ENCODE measurements at places on chromosomes 11 and 22.

DNA sequence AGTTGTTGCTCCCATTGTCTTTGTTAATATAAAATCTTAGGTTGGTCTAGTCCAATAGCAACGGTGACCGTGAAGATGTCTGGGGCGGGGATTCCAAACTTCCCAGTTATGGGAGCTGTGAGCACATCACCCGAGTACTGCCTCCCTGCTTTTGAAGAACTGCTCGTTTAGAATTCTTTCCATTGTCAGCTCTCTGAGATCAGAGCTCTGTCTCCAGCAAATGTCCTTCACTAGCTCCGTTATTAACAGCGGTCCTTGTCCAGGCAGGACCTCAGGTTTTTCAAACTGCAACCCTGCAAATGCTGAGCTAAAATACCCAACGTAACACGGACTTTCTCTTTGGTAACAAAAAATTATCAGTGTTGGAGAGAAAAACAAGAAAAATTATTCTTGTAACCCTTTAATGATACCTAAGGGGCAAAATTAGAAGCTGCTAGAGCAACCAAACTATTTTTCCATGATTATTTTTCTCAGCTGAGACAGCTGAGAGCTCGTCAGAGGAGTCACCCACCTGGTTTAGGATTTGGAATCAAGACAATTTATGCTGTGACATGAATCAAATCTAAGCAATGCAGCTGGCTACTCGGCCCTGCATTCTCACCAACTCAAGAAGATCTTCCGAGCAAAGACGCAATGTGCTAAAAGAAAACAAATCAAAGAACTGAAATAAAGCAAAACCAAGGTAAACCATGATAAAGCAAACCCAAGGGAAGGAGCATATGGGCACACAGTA, 15.1 kb upstream of the EFCAB6 start:
- no peak for DNase-seq

DNA sequence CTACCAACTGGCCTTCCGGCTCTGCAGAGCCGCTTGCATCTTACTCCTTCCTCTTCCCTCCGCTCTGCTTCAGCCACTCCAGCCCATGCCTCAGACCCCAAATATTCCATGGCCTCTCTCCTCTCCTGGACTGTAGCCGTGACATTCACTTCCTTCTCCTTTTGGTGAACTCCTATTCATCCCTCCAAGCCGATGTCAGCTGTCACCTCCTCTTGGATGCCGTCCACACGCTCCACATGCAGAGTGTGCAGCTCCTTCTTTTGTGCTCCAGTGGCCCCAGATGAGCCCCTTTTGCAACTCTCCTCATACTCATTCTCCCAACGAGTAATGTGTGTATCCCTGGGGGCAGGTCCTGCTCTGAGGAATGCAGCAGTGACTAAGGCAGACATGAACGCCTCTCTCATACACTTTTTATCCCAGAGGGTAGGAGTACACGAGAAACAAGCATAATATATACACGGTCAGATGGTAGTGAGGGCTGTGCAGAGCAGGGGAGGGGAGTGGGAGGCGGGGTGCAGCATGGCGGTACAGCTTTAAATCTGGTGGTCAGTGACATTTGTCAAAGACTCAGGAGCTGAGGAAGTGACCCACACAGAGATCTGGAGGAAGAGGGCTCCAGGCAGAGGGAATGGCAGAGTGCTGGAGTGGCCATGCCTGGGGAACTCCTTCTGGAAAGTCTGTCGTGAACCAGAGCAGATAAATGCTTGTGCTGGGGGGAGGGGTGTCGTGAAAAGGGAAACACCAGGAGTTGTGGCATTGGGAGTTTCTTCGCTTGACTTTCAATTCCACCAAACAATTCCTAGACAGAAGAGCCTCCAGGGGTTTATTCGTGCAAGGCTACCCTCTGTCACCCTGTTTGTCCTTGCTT, 83.8 kb upstream of the ATXN10 start:
- DNase-seq: no peak

DNA sequence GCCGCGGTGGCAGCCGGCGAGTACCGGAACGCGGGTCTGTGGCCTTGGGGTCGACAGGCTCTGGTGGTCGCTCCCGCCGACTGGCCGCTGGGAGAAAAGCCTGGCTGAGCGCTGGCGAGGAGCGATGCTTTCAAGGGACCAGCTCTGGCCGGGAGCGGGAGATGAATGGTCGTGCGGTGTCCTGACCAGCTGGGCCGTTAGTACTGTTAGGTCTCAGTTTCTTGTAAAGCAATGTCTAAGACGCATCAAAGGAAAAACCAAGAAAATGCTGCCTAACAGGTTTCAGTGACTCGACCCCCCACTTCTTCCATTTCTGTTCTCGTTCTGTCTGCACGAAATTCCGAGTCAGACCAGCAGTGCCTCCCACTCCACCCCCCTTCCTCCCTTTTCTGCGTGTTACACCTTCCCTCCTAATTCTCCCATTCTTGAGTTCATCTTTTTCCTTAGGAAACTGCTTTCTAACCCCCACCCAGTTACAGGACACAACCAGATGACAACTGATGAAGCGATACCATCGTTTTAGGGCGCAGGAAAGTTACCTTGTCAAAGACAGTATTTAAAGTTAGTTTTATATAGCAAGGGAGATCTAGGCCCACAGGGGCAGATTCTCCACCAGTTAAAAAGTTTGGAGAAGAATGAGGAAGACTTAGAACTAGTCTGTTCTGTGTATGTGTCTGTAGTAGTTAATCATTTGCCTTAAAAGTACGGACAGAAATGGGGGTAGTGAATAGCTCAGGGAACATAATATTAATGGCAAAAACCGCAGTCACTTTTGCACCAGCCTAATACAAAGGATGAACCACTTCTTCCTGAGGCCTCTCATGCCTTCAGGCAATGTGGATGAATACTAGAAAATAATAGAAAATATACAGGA, 1.0 kb downstream of the CUL5 start:
- DNase-seq: peak; percentile 12

- peak; percentile 21 for DNase-seq
These were observed 535.6 kb downstream of the INSC start for GRCh38 chr11:15650105-15650938.

GRCh38 chr11:128297805-128298204, 289.6 kb downstream of the ETS1 start:
- no peak for DNase-seq

GRCh38 chr22:17431179-17431578, 61.9 kb downstream of the CECR2 start:
- no peak for DNase-seq

DNA sequence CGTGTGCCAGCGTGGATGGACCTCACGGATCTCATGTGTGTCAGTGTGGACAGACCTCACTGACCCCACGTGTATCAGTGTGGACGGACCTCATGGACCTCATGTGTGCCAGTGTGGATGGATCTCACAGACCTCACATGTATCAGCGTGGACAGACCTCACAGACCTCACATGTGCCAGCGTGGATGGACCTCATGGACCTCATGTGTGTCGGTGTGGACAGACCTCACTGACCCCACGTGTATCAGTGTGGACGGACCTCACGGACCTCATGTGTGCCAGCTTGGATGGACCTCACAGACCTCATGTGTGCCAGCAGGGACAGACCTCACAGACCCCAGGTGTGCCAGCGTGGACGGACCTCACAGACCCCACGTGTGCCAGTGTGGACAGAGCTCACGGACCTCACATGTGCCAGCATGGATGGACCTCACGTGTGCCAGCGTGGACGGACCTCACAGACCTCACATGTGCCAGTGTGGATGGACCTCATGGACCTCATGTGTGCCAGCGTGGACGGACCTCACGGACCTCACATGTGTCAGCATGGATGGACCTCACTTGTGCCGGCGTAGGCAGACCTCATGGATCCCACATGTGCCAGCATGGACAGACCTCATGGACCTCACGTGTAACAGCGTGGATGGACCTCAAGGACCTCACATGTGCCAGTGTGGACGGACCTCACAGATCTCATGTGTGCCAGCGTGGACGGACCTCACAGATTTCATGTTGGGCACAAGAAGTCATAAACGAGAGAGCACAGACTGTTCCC, 18.2 kb downstream of the TTLL8 start:
- DNase-seq: no peak

DNA sequence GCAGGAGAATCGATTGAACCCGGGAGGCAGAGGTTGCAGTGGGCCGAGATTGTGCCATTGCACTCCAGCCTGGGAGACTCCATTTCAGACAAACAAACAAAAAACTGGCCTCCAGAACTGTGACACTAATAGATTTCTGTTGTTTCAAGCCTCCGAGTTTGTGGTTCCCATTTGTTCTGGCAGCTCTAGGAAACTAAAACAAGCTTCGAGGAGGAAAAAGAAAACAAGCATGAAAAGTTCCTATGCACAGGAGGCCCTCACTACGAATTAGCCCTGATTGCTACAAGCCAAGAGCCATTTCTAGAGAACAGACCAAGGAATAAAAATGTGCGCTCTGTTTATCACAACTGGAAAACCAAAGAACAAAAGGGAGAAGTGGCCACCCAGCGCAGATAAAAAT, 47.8 kb upstream of the SHANK2 start:
- DNase-seq: no peak

- no peak for DNase-seq
These were observed 66.5 kb upstream of the GRK2 start for GRCh38 chr11:67199751-67200150.

GRCh38 chr11:126383339-126384335, 28.2 kb downstream of the ST3GAL4 start:
- DNase-seq: no peak

- no peak for DNase-seq
These were observed 12.6 kb upstream of the COX8A start for GRCh38 chr11:63961608-63962412.

Measured in memory B cell (primary cell).